ENCODE measurements at places on chromosomes 6 and 20.

- DNase-seq, result no peak
These were observed 45.4 kb upstream of the RPL7L1 start for GRCh38 chr6:42834056-42834455.

GRCh38 chr6:150547502-150548222 lies 52.0 kb upstream of the PLEKHG1 start:
- DNase-seq, result no peak

GRCh38 chr6:148250975-148251685 lies 91.5 kb upstream of the SASH1 start:
- no peak for DNase-seq

GRCh38 chr6:2828629-2829028 lies 13.0 kb downstream of the SERPINB1 start:
- DNase-seq, result no peak

GRCh38 chr20:19737025-19737424 lies 21.0 kb upstream of the RIN2 start:
- no peak for DNase-seq

GRCh38 chr20:32056708-32057483 lies 4.9 kb downstream of the HCK start:
- DNase-seq, result no peak

DNA sequence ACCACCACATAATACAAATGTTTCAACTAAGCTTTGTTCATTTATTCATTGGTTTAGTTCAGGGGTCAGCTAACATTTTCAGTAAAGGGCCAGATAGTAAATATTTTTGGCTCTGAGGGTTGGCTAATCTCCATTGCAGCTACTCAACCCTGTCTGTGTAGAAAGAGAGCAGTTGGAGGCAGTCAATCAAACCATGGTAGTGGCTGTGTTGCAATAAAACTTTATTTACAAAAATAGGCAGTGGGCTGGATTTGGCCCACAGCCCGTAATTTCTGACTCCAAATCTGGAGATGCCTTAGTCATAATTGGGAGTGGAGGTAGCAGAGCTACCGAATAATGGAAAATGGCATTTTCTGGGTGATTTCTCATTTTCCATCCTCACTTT lies 242.5 kb upstream of the ZFP64 start:
- DNase-seq, result no peak

- DNase-seq, result no peak
These were observed 112.4 kb downstream of the PRKN start for GRCh38 chr6:162615016-162615705.

- no peak for DNase-seq
These were observed 132.1 kb downstream of the PREX1 start for GRCh38 chr20:48695738-48696137.

GRCh38 chr20:6959900-6960312 lies 192.4 kb downstream of the BMP2 start:
- no peak for DNase-seq

DNA sequence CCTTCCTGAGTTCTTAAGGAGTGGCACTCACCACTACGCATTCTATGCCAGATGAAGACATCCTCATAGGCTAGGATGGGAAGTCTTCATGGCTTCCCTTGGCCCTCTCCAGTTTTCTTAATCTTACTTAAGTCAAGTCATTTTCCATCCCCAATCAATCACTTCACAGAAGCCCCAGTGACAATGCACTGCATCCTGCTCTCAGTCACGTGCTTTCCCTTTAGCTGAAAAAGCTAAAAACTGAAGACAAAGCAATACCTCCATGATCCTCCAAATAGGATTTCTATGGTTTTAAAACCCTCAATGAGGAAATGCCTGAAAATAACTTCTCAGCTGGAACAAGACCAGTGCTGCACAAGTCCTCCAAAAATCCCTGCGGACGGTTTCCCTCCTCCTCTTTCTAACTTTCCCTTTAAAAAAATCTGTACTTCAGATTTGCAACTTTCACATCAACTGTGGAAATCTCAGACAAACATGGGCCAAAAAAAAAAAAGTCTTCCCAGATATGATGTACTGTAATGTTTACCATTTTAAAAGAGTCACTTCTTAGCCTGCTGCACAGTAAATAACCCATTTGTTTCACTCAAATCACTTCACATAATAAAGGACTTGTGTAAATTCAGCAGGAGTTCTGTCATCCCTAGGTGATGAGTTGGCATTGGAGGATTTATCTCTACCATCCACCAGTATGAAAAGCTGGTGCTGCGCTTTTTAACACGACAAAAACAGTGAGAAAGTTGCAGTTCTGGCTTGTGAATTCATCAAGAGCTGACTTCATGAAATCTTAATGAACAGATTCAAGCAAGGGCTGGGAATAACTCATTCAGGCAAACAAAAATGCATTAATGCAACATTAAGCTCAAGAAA lies 590.0 kb upstream of the NOX3 start:
- DNase-seq, result no peak

DNA sequence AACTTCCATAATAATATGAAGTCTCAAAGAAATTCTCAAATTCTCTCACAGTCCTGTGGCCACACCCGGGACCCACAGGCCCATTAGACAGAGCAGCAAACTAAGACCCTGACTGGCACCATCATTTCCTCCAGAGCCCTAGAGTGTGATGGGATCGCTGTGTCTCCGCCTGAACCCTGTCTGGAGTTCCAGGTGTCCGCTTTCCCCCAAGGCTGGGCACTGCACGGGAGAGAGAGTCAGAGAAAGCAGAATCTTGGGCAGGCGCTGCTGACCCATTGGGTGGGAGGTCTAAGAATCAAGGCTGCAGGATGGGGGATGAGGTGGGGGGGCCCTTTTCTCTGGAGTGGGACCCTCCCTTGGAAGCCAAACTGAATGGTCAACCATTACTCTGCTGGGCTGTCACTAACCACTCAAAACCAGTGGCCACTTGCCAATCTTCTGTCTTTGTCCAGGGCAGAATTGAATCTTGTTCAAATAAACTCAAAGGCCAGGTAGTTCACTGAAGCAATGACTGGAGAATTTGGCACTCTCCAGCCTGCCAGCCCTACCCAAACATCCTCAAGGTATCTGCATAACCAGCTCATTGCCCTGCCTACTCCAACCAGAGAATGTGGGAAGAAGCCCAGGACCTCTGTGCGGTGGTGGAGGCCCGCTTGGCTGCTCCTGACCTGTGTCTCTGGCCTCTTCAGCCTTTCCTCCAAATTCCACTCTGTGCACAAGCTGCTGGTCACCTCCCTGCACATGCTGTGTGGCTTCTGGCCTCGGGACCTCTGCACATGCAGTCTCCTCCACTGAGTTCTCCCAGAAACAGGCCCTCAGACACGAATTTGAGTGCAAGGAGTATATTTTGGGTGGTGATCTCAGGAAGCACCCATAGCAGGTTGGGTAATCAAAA lies 141.1 kb downstream of the CEBPB start:
- DNase-seq, result no peak

DNA sequence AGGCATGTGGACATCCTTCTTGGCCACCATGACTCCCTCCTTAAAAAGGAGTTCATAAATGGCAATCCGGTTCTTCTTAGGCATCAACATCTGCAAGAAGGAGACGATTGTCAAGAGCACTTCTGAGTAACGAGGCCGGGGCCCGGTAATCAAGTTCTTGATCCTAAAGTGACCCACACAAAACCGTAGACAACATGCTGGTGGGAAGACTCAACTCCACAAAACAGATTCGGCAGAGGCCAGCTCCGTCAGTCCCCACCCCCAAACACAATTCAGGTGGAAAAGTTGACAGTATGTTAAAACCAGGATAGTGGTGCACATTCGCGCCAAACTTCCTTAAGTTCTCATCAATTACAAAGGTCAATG lies 754 bp downstream of the RPS10 start:
- DNase-seq, result peak; percentile 2

DNA sequence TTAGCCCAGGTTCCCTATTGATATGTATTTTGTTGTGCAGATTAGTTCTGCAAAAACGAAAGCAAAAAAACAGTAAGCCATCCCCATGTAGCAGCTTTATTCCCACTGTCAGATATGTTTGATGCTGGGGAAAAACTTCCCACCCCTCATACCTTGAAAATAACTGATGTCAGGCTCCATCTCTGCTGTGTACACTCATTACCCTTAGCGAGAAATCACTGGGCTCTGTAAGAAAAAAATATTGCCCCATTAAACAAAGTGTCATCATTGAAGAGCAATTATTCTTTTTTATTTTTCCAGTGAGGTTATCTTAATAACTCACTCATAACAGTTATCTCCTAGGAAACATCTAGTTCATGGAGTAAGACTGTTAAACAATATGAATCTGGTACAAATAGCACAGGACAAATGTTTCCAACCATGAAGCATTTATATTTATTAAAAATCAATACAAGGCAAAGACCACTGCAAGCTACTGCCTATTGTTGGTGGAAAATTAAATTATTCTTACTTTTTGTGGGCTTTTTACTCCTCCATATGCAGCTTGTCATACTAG lies 268.8 kb downstream of the LMBRD1 start:
- no peak for DNase-seq

- DNase-seq, result no peak
These were observed 43.6 kb upstream of the SLC32A1 start for GRCh38 chr20:38680500-38681306.

DNA sequence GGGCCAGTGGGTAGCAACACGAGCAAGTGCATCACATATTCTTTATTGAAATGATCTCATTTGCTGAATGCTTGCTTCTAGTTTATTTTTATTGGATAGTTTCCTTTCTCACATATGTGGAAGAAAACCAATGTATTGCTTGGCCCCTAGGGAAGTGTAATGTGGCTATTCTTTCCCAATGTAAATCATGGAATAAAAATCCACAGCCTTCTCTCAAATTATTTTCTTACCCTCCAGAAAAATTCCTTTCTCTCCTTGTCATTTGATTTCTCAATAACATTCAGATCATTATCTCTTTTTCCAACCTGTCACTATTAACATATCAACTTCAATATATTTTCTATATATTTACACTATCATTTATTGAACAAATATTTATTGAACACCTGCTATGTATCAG lies 51.9 kb upstream of the PTPRK start:
- DNase-seq, result no peak

DNA sequence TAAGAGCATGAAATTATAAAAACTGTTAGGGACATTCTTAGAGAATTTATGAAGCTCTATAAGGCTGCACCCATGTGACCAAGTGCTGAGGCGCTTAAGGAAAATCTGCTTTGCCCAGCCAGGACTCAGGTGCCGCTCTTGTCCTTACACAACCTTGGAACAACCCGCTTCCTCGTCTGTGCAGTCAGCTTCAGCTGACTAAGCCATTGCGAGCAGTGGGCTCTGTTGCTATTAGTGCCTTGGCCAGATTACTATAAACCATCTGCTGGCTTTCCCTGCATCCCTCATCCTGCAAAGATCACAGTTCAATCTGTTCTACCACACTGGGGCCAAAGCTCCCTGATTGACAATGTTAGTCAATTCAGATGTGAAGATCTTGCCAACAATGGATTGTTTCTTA lies 89.1 kb upstream of the E2F3 start:
- DNase-seq, result no peak

- DNase-seq, result no peak
These were observed 274.3 kb downstream of the COL12A1 start for GRCh38 chr6:74931558-74931957.

DNA sequence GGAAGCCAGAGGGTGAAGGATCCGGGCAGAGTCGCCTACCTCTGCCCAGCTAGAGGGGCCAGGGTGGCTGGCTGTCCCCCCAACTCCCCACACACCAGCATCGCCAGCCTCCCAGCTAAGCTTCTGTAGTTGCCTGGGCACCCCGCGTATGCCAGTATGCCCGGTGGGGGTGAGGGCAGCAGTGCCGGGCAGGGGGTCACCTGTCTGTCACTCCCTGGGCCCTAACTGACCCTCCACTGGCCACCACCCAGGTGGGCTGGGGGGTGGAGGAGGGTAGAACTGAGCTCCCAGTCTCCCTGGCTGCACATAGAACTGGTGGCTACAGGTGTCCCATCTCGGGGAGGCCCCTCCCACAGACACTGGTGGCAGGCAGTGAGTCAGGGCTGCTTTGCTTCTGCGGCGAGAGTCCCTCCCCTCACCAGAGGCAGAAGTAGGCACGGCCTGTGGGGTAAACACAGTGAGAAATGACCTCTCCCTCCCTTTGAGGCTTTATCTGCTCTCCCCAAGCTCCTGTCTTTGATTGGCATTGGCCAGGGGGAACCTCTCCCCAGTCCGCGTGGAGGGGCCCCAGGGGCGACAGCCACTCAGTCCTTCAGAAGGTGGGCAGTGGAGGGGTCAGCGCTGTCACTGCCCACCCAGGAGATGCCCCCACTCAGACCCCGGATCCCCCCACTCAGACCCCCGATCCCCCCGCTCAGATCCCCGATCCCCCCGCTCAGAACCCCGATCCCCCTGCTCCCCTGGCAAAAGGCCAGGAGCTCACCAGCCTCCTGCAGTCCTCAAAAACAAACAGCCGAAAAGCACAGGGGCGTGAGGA lies 2.5 kb downstream of the NTSR1 start:
- DNase-seq, result peak; percentile 21

GRCh38 chr20:43710370-43711044 lies 16.3 kb downstream of the GTSF1L start:
- no peak for DNase-seq

DNA sequence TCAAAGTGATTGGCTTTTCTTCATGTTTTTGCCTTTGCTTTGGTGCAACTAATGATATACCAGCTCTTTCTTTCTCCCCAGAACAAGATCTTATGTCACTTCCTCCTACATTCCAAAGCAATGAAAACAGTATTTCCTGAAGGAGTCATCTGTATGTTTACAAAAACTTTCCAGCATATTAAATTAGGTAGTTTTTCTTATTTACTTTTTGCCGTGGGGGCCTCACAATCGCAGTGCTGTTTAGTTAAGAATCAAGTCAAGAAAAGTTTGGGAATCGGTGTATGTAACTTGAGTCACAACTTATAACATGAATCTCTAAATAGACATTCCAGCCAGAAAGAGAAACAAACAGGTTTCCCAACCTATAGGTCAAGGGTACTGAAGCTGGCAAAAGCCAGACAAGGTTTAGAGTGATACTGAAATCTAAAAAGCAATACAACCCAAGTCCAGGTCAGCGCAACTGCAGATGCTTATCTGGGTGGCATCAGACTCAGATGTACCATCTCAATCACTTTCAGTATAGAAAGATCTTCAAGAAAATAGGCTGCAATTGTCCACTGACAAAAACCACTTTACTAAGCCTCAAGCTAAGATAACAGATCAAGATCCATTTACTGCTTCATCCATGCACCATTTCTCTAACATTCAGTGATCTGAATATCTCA lies 63.6 kb downstream of the IPCEF1 start:
- DNase-seq, result no peak

DNA sequence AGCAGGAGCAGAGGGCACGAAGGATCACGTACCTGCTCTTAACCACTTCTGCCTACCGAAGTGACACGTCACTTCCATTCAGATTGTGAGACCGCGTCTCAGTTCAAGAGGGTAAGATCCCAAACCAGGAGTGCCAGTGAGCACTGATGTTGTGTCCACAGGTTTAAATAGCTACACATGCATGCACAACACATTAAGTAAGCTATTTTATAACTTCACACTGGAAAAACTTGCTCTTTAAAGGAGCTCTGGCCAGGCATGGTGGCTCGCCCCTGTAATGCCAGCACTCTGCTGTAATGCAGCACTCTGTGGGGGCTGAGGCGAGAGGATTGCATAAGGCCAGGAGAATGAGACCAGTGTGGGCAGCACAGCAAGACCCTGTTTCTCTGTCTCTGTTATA lies 21.1 kb downstream of the ABHD12 start:
- DNase-seq, result no peak

All from CD4-positive, alpha-beta T cell treated with Interleukin-2 at 100 ng/mL for 4 hours (primary cell).